Endothelial cell of umbilical vein (primary cell): ENCODE measurements at places on chromosomes 1 and 21.

GRCh38 chr21:42216726-42217572 lies 2.0 kb upstream of the ABCG1 start:
- DNase-seq, result no peak

DNA sequence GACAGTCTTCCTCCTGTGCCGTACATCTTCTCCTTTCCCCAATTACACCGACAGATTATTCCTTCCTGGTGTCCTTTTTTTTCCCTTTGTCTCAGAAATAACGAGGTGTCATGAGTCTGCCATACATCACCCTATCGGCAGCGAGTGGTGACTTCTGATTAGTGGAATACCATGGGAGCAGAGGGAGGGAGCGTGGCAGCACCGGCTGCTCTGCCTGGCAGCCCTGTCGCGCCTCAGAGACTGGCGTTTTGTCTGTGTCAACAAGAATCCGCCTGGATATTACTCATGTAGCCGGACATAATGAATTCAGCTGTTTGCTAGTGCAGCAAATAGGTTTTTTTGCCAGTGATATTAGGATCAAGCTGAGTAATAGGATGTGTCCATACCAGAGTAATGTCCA lies 51.8 kb downstream of the UTP25 start:
- no peak for DNase-seq

- DNase-seq, result peak; percentile 55
These were observed 157.7 kb downstream of the TOMM20 start for GRCh38 chr1:234970731-234971476.

- peak; percentile 35 for DNase-seq
These were observed 21.0 kb upstream of the TDRD10 start for GRCh38 chr1:154481053-154481452.

DNA sequence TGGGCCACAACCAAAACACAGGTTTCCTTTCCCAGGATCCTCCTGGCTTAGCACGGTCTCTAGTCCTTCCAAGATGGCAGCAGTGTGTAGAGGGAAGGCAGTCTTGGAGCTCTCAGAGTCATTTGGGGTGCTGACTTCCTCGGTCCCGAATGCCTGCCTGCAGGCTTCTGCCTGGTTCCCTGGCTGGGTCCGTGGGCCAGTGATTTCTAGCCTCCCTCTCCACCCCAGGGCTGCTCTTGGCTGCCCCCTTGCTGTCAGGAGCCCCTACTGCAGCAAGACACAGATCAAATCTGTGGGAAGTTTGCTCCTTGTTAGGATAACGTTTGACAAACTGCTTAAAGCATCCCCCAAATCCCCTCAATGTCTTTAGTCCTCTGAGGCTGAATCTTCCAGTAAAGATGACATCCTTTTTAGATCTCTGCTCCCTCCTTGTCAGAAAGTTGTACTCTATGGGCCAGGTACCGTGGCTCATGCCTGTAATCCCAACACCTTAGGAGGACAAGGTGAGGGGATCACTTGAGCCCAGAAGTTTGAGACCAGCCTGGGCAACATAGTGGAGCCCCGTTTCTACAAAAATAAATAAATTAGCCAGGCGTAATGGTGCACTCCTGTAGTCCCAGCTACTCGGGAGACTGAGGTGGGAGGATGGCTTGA lies 272.5 kb downstream of the RRAGC start:
- DNase-seq, result peak; percentile 41

DNA sequence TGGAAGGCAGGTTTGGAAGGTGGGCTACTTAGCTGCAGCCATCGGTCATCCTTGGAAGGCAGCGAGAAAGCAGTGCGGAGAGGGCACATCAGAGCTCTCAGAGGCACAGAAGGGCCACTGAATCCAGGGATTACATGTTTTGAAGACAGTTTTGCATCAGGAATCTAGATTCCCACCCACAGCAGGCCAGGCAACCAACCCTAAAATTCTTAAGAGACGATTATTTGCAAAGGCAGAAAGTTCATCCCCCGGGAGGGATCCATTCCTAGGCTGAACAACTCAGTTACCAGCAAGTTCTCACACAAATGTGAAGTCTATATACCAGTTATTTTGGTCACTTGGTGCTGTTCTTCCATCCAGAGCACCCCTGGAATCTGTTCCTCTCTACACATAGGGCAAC lies 457.3 kb upstream of the VAMP3 start:
- no peak for DNase-seq

GRCh38 chr1:192698731-192699130 lies 62.8 kb downstream of the RGS13 start:
- no peak for DNase-seq

DNA sequence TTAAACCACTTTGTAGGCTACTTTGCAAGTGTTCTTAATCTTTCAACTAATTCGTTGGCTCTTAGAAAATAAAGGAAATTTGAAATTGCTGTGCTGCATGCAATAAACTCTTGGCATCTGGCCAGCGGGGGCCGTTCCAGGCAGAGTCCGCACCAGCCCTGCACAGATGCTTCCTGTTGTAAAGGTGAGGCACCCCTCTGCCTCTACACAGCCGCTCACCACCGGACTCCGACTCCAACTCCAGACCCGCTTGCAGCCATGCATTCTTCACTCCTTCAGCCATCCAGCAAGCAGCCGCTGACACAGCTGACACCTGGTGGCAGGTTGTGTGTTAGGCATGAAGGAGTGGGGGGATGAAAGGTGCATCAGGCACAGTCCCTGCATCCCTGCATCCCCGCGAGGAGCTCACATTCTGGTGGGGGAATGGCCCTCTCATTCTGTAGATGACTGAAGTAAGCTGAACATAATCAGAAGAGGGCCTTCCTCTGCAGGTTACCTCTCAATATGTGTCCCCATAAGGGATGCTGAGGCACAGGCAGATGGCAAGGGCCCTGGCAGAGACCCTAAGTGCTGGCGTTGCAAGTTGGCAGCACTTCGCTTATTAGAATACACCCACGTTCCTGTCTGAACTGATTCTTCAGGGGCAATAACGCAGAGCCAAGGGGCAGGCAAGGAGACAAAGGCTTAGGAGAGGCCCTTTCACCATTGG lies 56.8 kb downstream of the GLIS1 start:
- DNase-seq, result peak; percentile 59

- no peak for DNase-seq
These were observed 32.7 kb downstream of the ECE1 start for GRCh38 chr1:21257431-21258135.

DNA sequence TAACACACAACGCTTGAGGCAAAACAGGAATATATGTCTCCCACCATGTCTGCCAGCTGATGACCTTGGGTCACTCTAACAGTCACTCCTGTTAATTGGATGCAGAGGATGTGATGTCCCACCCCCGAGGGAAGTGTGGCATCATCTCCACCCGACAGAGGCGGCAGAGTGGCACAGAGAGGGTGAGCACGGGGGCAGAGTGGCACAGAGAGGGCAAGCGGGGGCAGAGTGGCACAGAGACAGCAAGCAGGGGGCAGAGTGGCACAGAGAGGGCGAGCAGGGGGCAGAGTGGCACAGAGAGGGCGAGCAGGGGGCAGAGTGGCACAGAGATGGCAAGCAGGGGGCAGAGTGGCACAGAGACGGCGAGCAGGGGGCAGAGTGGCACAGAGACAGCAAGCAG lies 44.3 kb downstream of the DISP3 start:
- no peak for DNase-seq

GRCh38 chr1:115771094-115771846 lies 2.8 kb upstream of the CASQ2 start:
- DNase-seq, result no peak

DNA sequence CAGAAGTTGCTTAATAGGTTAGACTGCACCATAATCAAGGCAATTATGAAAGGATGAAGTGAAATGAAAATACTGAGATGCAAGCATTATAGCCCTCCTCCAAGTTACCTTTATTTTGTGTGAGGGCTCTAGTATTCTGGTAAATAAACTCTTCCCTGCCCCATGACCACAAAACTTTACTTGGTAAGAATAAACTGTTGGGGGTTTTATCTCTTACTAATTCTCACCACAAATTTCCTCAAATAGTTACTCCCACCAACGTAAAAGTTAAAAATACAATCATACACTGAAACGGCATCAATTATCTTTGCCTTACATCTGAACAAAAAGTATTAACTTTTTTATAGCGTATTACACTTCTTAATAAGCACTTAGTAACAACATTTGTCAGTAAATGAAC lies 29.5 kb downstream of the C21orf91 start:
- no peak for DNase-seq
